ENCODE measurements at places on chromosomes 13 and 19.

DNA sequence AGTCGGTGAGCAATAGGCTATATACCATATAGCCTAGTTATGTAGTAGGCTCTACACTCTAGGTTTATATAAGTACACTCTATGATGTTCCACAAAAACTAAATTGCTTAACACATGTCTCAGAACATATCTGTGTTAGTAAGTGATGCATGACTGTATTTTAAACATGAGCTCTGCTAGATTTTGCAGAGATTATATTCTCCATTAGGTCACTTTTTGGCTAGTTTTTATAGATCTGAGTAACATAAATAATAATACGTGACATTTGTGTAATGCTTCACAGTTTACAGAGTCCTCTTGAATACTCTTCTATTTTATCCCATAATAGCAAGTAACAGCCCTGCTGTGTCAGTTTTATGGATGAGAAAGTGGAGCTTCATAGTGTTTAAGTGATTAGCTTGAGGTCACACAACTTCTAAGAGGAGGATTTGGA is 47.8 kb downstream of the NDFIP2 start:
- no peak for DNase-seq

DNA sequence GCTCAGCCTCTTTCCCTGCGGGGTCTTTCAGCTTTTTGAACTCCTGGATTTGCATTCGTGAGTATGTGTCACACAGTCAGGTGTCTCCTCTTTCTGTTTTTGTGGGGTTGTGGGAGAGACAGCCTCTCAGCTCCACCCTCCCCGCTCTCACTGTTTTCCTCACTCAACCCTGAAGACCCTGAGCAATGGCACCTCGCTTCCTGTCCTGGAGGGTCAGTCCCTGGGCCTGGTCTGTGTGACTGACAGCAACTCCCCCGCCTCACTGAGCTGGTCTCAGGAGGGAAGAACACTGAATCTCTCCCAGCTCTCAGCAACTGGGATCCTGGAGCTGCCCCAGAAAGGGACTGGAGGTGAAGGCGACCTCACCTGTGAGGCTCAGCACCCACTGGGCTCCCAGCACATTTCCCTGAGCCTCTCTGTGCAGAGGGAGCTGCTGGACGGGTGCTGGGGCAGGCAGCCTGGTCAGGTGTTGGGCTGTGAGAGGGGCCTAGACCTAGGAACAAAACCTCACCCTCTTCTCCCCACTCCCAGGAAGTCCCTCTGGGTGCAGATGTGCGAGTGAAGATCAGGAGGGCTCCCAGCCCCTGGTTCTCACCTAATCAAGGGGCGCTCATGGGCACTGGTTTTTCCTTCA is 4.2 kb upstream of the SIGLEC7 start:
- DNase-seq = no peak

- no peak for DNase-seq
Measured at GRCh38 chr13:110421696-110422385, 114.8 kb downstream of the COL4A2 start.

DNA sequence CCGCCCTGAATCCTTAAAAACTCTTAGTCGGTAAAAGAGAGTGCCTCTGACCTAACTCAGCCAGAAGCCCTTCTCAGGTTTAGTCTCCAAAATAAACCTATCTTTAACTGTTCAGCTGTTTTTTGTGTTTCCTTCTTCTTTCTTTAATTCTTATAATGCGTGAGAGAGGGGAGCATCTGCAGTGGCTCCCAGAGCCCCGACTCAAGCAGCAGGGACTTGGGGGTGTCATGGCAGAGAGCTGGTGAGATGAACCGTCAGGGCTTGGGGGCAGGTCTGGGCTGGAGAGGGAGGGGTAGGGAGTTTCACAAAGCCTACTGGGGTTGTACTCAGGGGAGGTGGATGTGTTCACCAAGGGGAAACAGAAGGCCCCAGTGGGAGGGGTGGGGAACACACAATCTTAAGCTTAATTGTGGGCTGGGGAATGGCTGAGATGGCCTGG is 16.8 kb upstream of the SIGLEC6 start:
- no peak for DNase-seq

DNA sequence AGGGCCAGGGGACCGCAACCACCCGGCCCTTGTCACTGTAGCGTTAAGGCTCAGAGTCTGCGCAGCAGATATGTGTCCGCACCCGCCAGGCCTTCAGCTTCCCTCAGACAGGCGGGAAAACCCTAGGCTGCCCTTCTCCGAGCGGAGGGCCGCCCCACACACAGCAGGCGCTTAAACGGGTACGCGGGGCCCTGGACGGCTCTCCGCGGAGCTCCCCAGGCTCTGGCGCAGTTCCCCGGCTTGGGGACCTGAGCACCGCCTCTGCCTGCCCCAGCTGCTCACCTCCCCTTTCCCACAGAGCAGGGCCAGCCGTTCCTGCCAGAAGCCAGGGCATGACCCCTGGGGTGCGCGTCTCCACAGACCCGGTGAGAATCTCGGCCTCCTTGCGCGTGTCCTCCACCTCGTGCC is 593 bp downstream of the ZNF135 start:
- DNase-seq = no peak

DNA sequence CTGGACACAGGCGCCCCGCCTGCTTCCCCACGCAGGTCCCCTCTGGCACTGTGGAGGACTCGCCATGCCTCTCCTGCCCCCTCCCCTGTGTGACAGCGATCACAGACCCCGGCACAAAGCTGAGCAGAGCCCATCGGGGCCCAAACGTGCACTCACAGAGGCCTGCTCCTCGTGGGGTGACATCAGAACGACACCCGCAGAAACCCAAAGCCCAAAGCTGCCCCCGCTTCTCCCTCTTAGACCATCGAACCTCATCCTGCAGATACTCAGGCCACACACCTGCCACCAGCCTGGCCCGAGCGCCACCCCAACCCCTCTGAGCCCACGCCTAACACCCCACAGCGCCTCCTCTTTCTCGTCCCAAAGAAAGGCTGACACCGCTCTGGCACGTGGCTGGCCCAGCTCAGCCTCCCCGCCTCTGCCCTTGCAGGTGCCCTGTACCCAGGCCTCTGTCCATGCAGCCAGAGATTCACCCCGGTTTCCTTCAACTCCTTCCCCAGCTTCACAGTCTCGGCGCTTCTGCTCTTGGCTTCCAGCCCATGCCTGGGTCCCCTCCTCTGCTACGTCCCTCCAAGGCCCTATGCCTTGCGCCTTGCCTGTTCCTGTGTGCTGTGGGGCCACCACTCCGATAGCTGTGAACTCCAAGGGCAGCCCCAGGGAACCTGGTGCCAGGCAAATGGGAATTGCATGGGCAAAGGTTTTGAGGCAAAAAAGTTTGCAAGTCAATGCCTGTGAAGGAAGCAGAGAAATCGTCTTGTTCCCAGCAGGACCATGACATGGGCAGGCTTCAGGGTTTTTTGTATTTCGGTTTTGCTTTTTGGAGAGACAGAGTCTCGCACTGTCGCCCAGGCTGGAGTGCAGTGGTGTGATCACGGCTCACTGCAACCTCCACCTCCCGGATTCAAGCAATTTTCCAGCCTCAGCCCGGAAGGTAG is 831 bp upstream of the CBARP start:
- DNase-seq = no peak

DNA sequence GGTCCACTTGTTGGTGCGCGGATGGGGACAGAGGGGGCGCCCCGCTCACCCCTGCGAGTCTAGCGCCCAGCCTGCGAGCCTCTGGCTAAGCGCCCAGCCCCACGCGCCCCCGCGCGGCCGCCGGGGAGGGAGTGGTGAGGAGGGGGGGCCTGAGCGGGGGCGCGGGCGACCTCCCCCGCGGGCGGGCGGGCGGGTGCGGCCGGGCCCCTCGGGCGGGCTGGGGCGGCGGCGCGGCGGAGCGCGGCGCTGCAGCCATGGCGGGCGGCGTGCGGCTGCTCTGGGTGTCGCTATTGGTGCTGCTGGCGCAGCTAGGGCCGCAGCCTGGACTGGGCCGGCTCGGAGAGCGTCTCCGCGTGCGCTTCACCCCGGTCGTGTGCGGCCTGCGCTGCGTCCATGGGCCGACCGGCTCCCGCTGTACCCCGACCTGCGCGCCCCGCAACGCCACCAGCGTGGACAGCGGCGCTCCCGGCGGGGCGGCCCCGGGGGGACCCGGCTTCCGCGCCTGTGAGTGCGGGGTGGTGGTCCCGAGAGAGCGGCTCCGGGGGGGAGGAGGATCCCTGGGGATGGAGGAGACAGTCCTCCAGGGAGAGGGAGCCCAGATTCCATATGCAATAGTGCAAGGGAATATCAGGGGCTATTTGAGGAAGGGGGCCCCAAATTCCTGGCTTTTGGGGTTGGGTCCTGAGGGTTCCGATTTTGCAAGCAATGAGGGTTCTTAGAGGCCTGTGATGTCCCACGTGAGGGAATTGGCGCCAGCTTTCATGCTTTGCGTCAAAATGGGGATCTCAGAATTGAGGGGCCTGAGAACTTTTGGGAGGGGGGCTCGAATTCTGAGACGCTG is at the start of gene LTBP4:
Gene LTBP4 (plus strand): TSS at position 236 of the 841 bp plus-strand sequence. CDS start 19 bp downstream, at position 255.
- DNase-seq = no peak

- DNase-seq = no peak
Measured at GRCh38 chr13:112722433-112723263, 32.8 kb downstream of the ATP11A start.

- DNase-seq = no peak
Measured at GRCh38 chr19:9161427-9161826, 17.4 kb upstream of the OR7D2 start.

GRCh38 chr19:21398851-21399250 is 1.9 kb downstream of the ZNF493 start:
- no peak for DNase-seq

- DNase-seq = no peak
Measured at GRCh38 chr13:43054803-43055802, 31.7 kb downstream of the DNAJC15 start.

- DNase-seq = no peak
Measured at GRCh38 chr19:49231804-49232203, 74.2 kb downstream of the TRPM4 start.

DNA sequence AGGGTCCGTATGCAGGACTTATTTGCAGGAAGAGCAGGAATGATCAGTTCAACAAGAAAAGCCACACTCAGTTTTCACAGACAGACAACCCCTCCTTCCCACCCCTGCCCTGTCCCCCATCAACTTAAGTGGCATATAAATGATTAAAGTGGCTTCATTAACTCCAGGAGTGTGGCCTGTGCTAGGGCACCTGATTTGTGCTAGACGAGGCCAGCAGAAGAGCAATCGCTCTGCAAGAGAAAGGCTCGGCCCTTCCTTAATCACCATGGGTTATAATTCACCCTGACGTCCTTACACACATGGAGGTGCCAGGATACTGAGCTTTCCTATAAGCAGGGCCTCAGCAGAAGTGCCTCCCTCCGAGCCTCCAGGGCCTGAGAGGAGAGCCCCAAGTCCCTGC is 14.6 kb downstream of the C19orf12 start:
- DNase-seq = no peak

- no peak for DNase-seq
Measured at GRCh38 chr13:106295971-106296370, 239.5 kb downstream of the EFNB2 start.

- DNase-seq = no peak
Measured at GRCh38 chr19:17109962-17110598, 34.5 kb downstream of the MYO9B start.

- no peak for DNase-seq
Measured at GRCh38 chr13:111531505-111531904, 211.1 kb downstream of the TEX29 start.

DNA sequence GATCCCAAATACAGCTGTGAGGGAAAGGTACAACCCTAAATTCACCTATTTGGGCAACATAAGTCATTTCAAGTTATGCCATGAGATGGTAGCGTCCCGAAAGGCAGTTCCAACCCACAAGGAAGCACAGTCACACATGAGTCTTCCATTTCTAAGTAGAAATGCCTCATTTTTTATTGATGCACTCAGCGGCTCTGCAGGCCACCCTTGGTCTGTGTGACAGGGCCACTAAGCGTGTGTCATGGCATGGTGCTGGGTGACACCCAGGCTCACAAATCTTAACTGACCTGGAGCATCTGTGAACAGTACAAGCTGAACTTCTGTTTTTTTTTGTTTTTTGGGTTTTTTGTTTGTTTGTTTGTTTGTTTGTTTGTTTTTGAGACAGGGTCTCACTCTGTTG is 15.1 kb downstream of the RAB20 start:
- no peak for DNase-seq

DNA sequence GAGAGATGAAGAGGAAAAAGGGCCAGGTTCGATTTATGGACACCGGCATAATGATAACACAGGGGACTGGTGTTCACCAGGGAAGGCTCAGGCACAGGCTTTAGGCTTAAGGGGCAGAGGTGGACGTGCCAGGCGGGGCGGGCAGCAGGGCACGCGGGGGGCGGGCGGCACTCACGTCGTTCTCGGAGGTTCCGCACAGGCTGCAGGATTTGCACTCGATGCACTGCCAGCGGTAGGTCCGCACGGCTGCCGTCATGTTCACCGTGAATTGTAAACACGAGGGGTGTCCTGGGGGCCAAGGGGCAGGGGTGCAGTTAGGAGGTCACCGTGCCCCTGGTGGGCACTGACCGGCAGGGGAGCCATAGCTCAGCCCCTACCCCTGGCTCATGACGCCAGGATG is 10.6 kb downstream of the DPF1 start:
- DNase-seq = no peak

DNA sequence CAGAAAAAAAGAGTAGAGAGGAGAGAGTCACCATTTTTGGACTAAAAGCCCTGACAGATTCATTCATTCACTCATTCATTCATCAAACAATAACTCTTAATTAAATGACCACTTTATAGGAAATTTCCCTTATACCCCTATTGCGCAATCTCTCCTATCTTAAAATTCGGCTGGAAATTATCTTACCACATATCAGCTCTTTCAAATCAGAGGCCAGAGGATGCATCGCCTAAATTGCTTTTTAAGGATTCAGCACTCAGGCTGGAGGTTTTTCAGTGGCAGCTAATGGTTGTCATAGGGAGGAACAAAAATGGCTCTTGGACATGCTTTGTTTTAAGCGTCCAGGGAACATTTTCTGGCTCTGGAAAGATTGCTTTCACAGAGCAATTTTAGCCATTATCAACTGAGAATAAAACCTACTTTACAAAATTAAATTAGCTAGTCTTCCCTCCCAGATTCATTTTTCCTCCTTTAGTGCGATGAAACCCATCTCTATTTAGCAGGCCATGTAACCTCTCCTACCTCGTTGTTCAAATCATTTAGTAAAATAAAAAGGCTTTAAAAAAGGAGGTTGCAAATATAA is 115.2 kb downstream of the OLFM4 start:
- no peak for DNase-seq

DNA sequence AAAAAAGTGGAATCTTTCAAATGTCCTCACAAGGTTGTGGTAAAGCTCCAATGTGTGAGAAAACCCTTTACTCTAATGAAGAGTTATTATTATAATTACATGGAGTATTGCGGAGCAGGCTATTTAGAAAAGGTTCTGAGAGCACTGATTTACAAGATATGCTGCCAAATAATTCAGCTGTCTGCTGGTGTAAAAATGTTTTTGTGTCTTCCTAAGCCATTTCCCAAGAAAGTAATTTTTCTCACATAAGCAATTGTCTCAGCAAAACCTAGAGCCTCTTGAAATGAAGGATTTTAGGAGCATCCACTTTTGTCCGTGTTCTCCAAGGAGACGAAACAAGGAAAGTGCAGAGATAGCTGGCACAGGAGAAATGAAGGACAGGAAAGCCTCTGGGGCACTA is 229.6 kb upstream of the STARD13 start:
- DNase-seq = no peak

- no peak for DNase-seq
Measured at GRCh38 chr19:31594701-31595100, 245.5 kb upstream of the TSHZ3 start.
